ENCODE measurements at places on chromosomes 3 and 15. TPM values are rescaled to one million over a fixed set of nuclear protein-coding genes. Genes with fewer than 3 reads are reported as not detected.
A peak's percentile ranks its signal among the peaks of the same experiment; 100 is the strongest.

ANKDD1A gene
- total RNA-seq, result 8.1 TPM

ABI3BP gene
- total RNA-seq, result 0.15 TPM

FANCD2OS gene
- total RNA-seq, result not detected

ANKRD28 gene
- 47.5 TPM for total RNA-seq

- no peak for DNase-seq
- no peak overlapping the region for H3K27ac ChIP-seq
- H3K27me3 ChIP-seq, result no peaks in the 10 kb centered on the region
- peaks cover 19% of the 10 kb centered on the region for H3K4me1 ChIP-seq
Measured at GRCh38 chr3:136151219-136151618, 44.9 kb downstream of the MSL2 start.

GRCh38 chr3:148453781-148454191 is 243.9 kb upstream of the AGTR1 start:
- H3K36me3 ChIP-seq, result no peaks in the 10 kb centered on the region
- H3K27me3 ChIP-seq, result no peaks in the 10 kb centered on the region
- DNase-seq, result no peak
- no peak overlapping the region for H3K4me3 ChIP-seq
- no peaks in the 10 kb centered on the region for H3K4me1 ChIP-seq

DNA sequence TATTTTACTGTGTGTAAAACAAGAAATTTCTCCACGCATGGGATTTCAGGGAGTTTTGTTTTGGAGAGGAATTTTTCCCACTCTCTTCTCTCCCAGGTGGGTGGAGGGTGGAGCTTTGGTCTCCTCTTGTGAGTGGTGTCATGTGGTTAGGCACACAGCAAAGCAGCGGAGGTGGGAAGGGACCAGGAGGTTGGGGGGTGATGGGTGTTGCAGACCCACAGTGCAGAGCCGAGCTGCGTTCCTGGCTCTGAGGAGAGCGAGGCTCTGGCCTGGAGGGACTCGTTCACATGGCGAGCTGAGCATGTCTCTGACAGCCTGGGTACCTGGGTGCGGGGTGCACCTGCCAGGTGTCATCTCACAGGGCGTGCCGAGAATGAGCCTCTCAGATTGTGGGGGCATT is 87.8 kb downstream of the RYR3 start:
- H3K27ac ChIP-seq, result no peak overlapping the region
- no peak for DNase-seq
- H3K4me1 ChIP-seq, result no peaks in the 10 kb centered on the region
- H3K4me3 ChIP-seq, result no peak overlapping the region

GRCh38 chr3:192487033-192487432 is 240.3 kb downstream of the FGF12 start:
- H3K27me3 ChIP-seq, result 0 out of 2 replicates have a peak, but pooled peaks cover 8% of the 10 kb centered on the region
- no peaks in the 10 kb centered on the region for H3K36me3 ChIP-seq
- H3K27ac ChIP-seq, result no peak overlapping the region
- H3K4me3 ChIP-seq, result no peak overlapping the region

DNA sequence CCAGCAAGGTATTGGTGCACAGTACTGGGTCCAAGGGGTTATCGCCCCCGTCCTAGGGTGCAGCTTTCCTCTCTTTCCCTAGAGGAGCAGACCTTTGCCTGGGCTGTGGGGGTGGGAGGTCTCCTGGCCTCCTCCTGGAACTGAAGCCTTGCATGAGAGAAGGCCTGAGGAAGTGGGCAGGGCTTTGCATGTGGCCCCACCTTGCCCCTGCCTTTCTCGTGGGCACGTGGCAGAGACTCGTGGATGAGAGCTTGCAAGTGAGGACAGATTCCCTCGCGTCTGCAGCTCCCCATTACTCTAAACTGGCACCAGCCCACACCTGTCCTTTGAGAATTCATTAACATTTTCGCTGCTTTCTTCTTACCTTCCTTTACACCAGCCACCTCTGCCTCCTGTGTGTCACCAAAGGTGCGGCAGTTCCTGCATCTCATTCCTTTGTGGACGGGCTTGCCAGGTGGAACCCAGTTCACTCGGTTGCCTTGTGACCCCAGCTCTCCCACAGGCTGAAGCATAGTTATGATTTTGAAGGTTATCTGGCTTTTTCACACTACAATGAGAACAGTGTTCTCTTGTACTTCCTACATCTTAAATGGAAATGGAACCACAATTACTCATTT is 40.9 kb upstream of the NR2C2 start:
- H3K27me3 ChIP-seq, result no peaks in the 10 kb centered on the region
- no peaks in the 10 kb centered on the region for H3K36me3 ChIP-seq
- H3K27ac ChIP-seq, result no peak overlapping the region
- H3K4me3 ChIP-seq, result no peak overlapping the region
- no peak for DNase-seq

- no peaks in the 10 kb centered on the region for H3K4me1 ChIP-seq
- no peak overlapping the region for H3K4me3 ChIP-seq
- no peak overlapping the region for H3K27ac ChIP-seq
- H3K27me3 ChIP-seq, result no peaks in the 10 kb centered on the region
Measured at GRCh38 chr3:104764496-104764895, 602.2 kb upstream of the ALCAM start.

GRCh38 chr3:111745786-111746185 is 113.3 kb upstream of the PHLDB2 start:
- H3K4me1 ChIP-seq, result peaks cover 55% of the 10 kb centered on the region
- no peak overlapping the region for H3K27ac ChIP-seq
- no peaks in the 10 kb centered on the region for H3K27me3 ChIP-seq

DNA sequence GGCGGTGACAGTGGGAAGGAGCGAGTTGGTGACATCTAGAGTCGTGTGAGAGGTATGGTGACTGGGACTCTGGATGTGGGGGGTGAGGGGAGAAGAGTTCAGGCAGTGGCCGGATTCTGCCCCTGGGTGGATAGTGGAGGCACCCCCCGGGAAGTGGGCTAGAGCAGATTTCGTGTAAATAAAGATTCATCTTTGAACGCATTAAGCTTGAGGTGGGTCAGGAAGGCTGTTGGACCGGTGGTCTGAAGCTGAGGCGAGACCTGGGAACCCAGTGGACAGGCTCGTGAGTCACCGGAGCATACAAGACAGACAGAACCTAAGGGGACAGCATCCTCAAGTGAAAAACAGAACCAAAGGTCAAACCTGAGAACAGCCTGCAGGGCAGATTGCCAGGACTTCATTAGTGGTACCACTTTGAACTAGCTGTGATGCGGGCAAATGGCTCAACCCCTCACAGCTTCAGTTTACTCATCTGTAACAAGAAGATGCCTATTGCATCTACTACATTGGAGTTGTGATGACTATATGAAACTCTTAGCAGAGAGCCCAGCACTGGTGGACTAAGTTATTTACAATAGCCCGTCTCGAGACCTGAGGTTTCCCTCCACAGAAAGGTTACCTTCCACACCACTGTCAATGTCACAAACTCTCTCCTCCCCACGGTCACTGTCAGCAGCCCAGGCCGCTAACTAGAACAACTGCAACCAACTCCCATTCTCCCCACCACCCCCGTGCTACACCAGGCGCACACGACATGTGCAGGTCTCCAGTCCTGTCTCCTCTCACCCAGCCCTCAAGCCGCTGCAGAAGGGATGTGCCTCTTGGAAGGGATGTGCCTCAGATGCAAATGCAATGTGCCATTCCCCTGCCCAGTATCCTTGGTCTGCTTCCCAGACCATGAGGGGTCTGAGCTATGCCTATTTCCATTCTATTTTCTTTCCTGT is 901 bp upstream of the CLN6 start:
- H3K27me3 ChIP-seq, result no peaks in the 10 kb centered on the region
- H3K27ac ChIP-seq, result peak overlapping the region; percentile 58
- peak overlapping the region; percentile 85 for H3K4me3 ChIP-seq

Measured in HCT116 (cell line).